Pancreas (tissue), 10 donors: ENCODE measurements at places on chromosomes 7 and 10. TPM values are rescaled to one million over a fixed set of nuclear protein-coding genes. Genes with fewer than 3 reads are reported as not detected.

The SRRM3 gene
- 4.6 TPM for total RNA-seq

The NAT16 gene
- total RNA-seq = not detected

The KIAA1549 gene
- total RNA-seq = 7.4 TPM

The SHTN1 gene
- total RNA-seq = 27.3 TPM

The STEAP1 gene
- 4.6 TPM for total RNA-seq

The SLC29A3 gene
- 3.9 TPM for total RNA-seq

The HMX3 gene
- total RNA-seq = not detected

The ZNF488 gene
- total RNA-seq = not detected

The PAPOLB gene
- not detected for total RNA-seq

The INSYN2A gene
- not detected for total RNA-seq

The ZCWPW1 gene
- total RNA-seq = 1.6 TPM

The C10orf53 gene
- total RNA-seq = not detected

The GPR22 gene
- total RNA-seq = not detected

The LLCFC1 gene
- not detected for total RNA-seq
